Bone marrow (tissue), 2 donors: ENCODE measurements at places on chromosomes 3 and 15.
A peak's percentile ranks its signal among the peaks of the same experiment; 100 is the strongest.

DNA sequence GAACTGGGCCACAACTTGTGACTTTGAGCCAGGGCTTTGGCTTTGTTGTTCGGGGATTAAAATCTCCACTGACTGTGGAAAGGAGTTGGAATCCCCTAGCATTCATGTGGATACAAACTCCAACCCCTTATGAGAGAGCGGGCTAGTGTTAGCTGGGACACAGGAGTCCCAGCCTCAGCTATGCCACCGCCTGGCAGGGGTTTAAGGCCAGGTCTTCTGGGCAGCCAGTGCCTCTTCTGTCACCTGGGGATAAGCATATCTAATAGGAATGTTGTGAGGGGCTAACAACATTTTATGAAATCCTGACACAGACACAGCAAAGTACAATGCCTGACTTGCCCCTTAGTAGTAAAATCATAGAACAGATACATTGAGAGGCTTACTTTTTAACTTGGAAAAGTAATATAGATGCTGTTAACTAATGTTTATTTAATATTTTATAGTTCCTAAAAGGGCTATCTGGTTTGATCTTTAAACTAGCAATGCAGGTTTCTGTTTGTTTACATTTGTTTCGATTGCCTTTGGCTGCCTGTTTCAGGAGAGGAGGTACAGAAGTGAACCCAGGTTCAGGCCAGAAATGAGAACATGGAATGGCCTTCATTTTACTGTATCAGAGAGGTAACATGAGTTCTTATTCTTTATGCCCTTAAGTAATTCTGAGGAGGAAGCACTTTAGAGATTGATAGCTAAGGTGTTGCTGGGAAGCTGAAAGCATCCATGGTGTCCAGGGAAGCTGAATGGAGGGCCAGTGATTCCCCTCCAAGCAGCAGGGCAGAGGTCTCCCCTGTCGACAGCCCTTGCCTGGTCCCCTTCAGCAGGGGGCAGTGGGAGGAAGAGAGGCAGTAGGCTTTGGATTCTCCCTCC, 8.7 kb downstream of the GPR160 start:
- DNase-seq: no peak

- DNase-seq: no peak
Measured at GRCh38 chr3:186988806-186989205, 58.5 kb downstream of the ST6GAL1 start.

DNA sequence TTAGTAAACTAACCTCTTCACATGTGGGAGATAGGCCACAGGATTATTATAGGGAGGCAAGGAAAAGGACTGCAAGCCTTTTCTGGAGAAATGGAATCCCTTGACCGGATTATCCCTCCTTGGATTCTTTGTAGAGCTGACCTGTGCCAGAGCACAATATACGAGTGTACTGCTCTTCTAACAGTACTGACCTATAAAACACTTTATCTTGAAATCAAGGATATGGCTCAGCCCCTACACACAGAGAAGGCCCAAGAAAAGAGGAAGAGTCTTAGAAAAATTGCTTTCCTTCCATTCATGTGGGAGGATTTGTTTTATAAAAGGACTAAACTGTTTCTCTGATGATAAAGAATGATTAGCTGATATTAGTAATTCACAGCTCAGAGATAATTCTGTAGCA, 42.2 kb downstream of the DMXL2 start:
- DNase-seq: no peak

GRCh38 chr3:126158016-126158911, 22.1 kb downstream of the ALDH1L1 start:
- no peak for DNase-seq

DNA sequence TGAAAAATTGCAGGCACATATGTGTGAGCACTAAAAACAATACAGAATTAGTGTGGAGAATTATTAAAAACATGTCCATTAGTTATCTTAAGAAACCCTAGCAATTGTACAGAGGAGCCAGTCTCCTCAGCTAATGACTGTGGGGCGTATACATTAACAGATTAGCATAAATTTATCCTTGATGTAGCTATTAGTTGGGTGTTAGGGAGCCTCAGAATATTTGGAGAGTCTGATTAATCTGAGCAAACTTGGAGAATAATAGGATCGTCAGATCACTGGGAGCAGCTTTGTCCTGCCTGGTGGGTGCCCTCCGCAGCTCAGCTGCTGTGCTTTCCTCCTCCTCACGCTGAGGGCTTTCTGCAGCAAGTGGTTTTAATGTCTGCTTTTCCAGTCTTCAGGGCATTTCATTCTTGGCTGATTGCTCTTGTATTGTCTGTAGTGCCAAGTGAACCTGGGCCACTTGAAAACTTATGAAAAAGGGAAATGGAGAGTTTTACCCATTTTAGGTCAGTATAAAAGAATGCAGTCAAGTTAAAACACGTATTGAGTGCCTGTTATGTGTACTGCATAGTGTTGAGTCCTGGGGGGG, 417.4 kb upstream of the SEMA6D start:
- DNase-seq: no peak

DNA sequence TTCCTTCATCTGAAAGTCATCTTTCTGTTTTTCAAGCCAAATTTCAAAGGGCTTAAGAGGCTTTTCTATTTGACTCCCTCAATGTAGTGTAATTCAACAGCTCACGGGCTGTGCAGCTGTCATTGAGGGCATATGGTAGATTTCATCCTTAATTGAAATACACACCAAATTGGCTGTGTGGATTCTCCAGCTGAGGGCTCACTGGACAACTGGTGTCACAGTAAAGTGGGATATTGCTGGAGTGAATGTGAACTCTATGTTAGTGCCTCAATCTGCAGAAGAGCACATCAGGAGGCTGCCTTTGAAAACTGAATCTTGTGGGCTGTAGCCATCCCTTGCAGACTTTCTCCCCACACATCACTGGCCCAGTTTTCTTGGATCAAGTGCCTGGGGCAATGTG, 120.1 kb downstream of the GALK2 start:
- DNase-seq: no peak

- no peak for DNase-seq
Measured at GRCh38 chr3:9777694-9778021, 7.9 kb upstream of the CAMK1 start.

DNA sequence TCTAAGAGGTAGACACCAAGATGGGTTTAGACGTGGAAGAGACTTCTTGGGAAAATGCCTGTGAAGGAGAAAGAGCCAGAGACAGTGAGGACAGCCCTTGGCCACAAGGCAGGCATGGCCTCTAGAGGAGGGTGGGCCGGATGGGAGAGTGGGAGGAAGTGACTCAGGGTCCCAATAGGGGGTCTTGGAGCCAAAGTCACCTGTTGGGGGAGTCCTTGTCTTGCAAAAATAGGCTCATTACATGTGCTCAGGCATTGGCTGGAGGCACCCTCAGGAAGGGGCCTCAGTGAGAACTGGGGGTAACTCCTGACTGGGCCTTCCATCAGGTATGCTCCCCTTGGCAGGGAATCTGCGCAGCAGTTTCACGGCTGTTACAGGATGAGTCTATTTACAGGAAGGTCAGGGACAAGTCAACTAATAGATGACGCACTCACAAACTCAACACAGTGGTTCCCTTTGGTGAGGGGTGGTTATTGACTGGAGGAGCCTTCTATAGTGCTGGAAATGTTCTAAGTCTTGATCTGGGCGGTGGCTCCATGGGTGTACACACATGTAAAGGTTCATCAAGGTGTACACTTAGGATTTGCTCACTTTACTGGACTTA, 259.6 kb downstream of the XXYLT1 start:
- DNase-seq: no peak

GRCh38 chr3:13115991-13116390, 42.8 kb upstream of the IQSEC1 start:
- no peak for DNase-seq

- no peak for DNase-seq
Measured at GRCh38 chr3:39234651-39235050, 42.3 kb upstream of the XIRP1 start.

- DNase-seq: no peak
Measured at GRCh38 chr3:158820521-158820920, 18.7 kb downstream of the MFSD1 start.

- no peak for DNase-seq
Measured at GRCh38 chr3:71168880-71169411, 414.6 kb downstream of the FOXP1 start.

- no peak for DNase-seq
Measured at GRCh38 chr3:184687363-184688015, 24.4 kb downstream of the MAGEF1 start.

- DNase-seq: no peak
Measured at GRCh38 chr15:61092361-61093157, 136.5 kb downstream of the RORA start.

- no peak for DNase-seq
Measured at GRCh38 chr15:74828835-74829234, 2.4 kb downstream of the CPLX3 start.

- no peak for DNase-seq
Measured at GRCh38 chr3:141373768-141374526, 5.6 kb downstream of the ZBTB38 start.

DNA sequence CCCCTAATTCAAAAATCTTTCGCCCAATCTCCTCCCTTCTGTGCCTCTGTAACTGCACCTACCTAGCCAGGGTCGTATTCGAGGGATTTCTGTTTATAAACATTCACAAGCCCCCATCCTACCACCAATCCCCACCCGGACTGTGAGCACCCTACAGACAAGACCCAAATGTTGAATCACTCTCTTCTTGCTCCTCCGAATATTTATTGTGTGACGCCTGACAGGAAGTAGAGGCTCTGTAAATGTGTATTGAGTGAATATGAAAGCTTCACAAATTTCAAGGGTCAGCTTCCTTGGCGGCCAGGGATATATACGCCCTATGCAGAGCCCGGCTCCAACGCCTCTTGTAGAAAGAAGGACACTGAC, 1.6 kb downstream of the BDH1 start:
- DNase-seq: peak; percentile 63

DNA sequence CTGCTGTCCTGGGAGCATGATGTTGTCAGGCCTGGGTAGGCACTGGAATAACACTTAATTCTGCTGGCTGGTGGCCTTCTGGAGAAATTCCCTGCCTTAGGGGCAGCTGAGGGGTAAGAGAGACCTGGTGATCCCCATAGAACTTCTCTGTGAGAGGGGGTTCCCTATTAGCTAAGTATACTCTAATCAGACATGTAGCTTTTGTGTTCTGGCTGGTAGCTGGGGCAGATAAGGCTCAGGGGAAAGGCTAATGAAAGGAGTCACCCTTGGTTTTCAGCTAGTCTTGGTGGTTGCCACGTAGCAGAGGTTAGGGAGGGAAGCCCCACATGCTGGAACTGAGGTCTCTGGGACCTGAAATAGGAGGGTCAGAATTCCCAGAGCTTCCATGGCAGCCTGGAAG, 952 bp upstream of the HDDC3 start:
- no peak for DNase-seq

DNA sequence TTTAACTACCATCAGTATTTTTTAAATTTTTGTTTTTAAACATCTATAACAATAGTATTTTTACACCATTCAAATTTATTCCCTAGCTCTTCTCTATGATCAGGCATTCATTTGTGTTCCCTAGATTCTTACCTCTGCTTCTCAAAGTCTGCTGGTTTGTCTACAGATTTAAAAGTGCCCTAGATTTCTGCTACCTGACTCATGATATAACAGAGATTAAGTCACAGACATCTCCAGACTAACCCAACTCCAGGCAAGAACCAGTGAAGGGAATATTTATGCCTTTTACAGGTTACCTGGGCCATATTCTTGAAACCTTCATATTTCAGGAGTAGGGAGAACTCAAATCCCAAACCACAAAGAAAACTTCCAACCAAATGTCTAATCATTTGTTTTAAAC, 38.8 kb downstream of the ADAM10 start:
- no peak for DNase-seq

DNA sequence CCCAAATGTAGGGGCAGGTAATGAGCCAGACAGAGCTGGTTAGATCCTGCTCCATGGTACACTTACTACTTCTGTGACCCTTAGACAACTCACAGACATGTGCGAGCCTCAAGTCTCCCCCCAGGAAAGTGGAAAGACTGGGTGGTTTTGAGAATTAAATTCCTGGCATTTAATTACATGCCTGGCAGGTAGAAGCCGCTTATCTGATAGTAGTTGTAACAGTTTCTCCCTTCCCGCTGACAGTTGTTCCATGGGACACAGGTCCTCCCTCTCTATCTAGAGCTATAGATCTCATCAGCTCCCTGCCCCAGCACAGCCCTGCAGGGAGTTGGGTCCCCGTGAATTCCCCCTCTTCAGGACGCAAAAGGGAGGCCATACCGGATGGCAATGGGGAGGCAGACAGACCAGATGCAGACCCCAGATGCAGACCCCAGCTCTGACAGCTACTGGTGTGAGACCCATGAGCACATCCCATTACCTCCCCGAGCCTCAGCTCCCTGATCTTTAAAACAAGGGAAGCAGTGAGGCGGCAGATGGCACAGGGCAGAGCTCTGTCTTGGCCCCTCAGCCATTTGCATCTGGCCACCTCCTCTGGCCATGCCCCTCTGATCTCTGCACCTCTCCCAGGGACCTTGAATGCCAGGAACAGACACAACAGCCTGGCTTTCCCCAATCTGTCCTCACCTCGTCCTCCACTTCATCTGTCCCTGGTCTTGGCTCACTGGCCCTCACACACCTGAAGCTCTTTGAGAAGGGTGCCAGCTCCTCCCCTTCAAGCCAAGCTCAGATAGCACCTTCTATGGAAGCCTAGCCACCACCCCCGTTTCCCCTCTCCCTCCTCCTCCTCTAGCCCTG, 34.1 kb upstream of the NR2C2 start:
- no peak for DNase-seq

GRCh38 chr15:73165844-73166243, 113.6 kb downstream of the NEO1 start:
- no peak for DNase-seq

DNA sequence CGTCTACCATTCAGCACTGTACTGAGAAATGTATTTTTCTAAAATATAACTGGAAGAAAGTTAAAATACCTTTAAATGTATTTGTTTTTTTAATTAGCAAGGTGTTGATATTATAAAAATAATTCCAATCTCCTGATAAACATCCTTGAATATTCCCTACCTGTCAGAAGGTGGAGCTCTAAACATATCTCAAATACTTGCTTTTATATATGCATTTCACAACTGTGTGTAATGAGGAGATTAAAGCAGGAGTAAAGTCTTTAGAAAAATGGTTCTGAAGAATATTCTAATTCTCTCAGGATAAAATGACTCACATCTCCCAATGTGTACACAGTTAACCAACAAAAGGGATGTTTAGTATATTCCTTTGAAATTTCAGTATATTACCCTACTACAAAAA, 422.7 kb downstream of the PLCL2 start:
- no peak for DNase-seq

GRCh38 chr15:77251662-77252061, 168.2 kb downstream of the PEAK1 start:
- no peak for DNase-seq
